ENCODE measurements at places on chromosomes 7 and 10.

DNA sequence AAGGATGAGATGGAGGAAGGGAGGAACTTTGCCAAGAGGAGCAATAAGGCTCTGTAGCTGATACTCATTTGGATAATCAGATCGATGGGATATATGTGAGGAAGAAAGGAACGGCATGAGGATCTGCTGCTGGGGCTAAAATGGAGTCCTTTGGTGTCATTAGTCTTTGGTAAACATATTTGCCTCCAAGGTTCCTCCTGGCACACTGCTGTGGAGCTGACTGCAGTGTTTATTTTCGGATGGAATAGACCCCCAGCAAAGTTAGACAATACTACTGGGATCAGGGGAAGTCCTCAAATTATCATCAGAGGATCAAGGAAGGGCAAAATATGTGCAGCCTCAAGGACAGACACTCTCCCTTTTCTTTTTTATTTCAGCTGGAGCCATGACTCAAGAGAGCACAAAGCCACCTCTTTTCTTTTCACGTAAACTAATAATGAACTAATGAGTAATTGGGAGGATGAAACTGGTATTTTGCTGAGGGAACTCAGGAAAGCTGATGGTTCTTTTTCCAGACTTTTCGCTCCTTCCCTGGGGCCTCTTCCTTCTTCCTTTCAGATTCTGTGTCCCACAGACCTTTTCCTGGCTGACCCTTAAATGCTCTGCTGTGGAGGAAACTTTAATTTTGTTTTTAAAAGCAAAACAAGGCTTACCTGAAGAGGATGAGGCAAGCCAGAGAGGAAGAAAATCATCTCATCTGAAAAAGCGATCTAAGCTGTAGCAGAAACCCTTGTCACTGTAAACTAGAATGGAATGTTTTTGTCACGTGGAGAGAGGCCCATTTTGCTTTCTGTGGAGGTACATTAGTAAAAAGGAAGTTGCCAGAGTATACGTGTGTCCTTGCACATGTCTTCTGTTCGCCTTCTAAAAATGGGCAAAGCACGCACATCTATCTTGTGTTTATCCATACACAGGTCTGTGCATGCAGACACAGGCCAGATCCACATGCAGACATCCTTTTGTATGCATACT lies 33.3 kb downstream of the LRMDA start:
- DNase-seq = no peak

DNA sequence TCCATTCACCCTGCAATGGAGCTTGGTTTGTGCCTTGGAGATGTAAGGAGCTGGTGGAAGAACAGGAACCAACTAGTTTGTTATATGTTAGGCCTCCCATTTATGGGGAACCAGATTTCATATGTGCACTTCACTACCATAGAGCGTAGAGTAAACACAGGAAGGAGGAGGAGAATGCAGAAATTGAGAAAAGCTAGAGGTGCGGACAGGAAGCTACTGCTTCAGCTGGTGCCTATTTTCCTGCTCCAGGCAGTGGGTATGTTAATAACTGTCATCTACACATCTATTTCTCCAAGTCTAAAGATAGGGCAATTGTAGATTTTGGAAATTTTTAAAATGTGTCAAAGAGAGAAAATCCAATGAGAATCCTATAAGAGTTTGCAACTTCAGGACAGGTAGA lies 482.2 kb downstream of the PLXDC2 start:
- DNase-seq = no peak

DNA sequence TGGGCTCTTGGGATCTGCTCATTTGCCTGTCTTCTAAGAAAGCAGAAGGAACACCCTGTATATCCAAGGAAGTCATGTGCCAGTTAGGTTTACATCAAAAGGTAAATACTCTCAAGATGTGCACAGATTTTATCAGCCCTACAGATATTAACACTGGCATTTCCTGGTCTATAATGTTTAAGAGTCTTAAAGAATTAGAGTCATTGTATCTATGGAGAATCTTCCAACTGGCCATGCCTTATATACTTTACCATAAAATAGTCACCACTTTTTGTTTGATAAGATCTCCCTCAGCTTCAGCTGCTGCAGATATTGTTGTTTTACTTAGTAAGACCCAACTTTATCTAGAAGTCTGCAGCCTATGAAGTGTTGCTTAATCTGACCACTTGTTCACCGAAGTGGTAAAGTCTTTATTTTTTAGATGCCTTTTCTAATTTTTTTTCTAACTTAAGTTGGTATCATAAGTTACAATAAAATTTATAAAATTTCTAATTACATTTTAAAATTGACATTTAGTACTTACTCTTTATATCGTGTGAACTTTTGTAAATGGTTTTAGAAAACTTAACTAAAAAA lies 58.5 kb downstream of the CPED1 start:
- no peak for DNase-seq

- no peak for DNase-seq
Observed at GRCh38 chr10:117242463-117242832, 1.5 kb downstream of the SLC18A2 start.

- DNase-seq = no peak
Observed at GRCh38 chr7:99422186-99422585, 13.4 kb downstream of the BUD31 start.

GRCh38 chr7:135522509-135522908 lies 12.6 kb upstream of the CNOT4 start:
- no peak for DNase-seq

- no peak for DNase-seq
Observed at GRCh38 chr7:32936689-32937088, 20.6 kb upstream of the FKBP9 start.

DNA sequence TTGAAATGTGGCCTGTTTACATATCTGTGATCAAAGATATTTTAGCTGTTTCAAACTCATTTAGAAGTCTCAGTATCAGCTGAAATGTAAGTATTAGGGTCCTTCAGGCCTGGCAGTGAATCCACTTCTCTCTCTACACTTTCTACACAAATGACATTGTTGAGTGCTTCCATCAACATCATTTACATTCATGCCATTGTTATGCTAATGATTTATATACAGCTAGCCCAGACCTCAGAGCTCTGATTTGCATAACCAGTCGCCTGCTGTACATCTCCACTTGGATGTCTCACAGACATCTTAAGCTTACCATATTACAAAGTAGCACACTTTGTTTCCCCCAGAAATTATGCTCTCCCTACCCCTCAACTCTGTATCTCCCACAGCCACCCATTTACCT lies 71.6 kb downstream of the GSDME start:
- DNase-seq = no peak

DNA sequence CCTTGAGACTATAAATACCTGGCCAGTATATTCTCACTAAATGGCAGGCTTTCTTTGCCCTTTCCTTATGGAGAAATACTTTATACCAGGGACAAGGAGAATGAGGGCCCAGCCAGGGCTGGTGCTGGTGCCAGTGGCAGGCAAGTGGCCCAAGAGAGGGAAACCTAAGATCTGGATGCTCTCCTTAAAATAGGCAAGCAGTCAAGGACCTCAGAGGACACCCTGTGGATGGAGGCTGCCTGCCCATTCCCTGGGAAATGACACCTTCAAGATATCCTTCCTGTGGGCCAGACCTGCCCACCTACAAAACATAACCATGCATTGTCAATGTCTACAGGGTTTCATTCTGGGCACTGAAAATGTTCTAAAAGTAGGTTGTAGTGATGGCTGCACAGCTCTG lies 29.1 kb downstream of the POLR3A start:
- no peak for DNase-seq

DNA sequence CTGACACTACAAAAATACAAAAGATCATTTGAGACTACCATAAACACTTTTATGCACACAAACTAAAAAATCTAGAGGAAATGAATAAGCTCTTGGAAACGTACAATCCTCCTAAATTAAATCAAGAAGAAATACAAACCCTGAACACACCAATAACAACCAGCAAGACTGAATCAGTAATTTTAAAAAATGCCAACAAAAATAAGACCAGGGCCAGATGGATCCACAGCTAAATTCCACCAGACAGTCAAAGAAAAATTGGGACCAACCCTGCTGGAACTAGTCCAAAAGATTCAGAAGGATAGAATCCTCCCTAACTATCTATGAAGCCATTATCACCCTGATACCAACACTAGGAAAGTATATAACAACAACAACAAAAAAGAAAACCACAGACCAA lies 277.4 kb downstream of the AGMO start:
- DNase-seq = no peak

DNA sequence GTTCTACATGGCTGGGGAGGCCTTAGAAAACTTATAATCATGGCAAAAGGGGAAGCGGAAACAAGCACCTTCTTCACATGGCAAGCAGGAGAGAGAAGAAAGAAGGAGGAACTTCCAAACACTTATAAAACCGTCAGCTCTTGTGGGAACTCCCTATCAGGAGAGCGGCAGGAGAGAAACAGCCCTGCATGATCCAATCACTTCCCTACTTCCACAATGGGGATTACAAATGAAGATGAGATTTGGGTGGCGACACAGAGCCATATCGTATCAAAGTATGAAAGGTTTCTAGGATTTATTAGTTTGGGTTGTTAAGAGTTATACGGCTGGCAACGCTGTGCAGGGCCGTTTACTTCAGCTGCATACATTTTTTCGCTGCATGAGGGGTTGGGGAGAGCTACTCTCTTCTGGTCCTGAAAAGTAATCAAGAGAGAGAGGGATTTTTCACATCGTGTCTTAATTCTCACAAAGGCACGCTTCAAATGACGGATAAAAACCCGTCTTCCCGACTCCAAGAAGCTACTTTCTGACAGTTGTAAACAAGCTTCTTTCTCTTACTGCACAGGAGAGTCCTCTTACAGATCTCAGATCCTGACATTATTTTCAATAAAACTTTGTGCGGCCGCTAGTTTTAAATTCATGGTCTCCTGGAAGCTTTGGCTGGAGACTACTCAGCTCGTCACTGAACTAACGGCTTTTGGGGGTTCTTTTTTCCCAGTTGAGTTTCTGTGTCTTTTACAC lies 751 bp upstream of the GTPBP10 start:
- peak; percentile 49 for DNase-seq

DNA sequence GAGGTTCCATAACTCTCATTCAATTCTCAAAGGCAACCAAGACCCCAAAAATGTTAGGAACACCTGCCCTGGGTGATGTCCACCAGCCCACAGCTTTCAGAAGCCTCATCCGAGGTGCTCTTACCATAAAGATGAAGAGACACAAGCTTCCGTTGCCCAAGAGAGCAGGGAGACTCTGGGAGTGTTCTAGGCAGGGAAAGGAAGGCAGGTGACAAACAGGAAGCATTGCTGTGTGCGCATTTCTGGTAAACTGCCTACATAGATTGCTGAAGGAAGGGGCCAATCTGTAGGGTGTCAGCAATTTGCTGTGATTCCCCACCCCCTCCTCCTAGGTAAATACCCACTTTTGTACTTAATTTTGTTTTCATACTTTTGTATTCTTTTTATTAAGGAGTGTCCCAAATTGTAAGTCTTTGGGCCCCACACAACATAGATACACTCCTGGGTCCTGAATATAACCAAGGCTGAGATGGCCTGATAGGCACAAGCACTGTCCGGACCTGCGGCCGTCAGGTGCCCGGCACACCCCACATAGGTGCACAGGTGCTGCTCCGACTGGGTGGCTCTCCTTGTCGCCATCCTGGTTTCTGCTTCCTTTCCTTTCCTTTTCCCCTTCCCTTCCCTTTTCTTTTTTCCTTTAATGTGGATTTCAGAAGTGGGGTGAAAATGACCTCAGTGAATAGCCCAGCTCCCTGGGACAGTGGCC lies 51.4 kb upstream of the SMNDC1 start:
- DNase-seq = no peak

DNA sequence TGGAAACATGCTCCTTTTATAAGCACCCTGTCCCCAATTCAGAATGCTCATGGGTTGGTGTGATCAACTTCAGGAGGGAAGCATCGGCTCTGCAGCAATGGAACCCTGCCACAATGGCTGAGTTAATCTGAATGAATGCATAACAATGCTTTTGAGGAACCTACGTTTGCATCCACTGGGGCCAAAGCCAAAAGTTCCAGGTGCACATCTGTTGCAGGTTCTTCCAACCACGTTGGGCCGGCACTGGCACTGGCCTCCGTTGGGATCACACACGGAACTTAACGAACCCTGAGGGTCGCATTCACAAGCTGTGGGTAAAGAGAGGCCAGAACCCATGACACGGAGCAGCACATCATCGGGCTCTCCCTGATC lies 43.4 kb downstream of the LAMB1 start:
- DNase-seq = no peak

- DNase-seq = no peak
Observed at GRCh38 chr7:34365611-34366010, 292.4 kb upstream of the NPSR1 start.

- DNase-seq = no peak
Observed at GRCh38 chr10:87593702-87594101, 66.0 kb upstream of the PAPSS2 start.

DNA sequence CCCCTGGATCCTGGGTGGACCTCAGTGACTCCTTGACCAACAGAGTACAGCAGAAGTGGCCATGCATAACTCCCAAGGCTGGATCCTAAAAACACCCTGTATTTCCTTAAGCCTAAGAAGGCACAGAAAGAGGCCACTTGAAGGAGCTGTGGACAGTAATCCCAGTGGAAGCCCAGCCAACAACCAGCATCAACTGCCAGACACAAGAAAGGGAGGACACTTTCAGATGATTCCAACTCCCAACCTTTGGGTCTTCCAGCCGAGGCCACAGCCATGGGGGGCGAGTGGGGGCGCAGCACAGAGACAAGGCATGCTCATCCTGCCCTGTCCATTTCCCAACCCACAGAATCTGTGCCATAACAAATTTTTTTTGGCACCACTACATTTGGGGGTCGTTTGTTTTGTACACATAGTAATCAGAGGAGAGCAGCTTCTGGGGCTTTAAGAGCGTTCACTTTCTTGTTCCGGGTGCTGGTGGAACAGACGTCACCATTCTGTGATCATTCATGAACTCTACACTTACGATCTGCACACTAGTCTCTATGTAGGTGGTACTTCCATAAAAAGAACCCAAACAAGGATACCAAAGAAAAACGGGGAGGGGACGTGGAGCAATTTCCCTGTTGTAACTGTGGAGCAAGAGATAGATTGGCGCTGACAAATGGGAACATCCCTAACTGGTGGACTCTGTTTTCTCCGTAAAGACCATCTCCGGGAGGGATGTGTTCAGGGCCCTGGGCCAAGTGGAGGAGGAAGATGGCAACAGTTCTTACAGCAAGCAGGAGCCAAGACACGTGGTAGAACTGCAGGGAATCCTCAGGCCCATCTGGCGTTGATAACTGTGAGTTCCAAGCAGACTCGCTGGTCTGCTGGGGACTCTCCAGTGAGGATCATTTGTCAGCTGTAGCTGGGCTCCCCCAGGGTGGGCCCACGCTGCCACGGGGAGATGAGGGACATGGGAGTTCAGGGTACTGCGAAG lies 6.0 kb upstream of the SLC29A3 start:
- DNase-seq = no peak

- DNase-seq = no peak
Observed at GRCh38 chr7:27224983-27225934, 17.3 kb upstream of the EVX1 start.

DNA sequence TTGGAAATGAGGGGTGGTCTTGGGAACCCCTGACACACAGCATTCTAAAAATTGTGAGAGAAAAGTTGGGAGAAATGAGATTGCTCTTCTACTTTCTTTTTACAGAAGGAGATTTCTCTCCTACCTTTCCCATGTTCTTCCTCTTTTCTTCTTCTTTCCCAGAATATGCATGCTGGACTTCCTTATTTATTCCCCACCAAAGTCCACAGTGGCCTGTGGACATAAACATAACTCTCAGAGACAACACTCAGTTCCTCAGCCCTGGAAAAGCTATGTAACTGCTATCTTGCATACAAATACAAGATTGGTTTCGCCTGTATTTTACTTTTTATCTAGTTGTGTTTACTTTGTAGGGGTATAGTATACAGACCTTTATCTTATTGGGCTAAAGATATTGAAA lies 54.6 kb upstream of the C1GALT1 start:
- no peak for DNase-seq

GRCh38 chr7:40921589-40922315 lies 781.1 kb downstream of the INHBA start:
- no peak for DNase-seq

GRCh38 chr10:133090654-133091053 lies 2.9 kb downstream of the ADGRA1 start:
- no peak for DNase-seq

Data from C1 segment of cervical spinal cord (tissue), 14 donors.